ENCODE measurements at places on chromosomes 2 and 18.

DNA sequence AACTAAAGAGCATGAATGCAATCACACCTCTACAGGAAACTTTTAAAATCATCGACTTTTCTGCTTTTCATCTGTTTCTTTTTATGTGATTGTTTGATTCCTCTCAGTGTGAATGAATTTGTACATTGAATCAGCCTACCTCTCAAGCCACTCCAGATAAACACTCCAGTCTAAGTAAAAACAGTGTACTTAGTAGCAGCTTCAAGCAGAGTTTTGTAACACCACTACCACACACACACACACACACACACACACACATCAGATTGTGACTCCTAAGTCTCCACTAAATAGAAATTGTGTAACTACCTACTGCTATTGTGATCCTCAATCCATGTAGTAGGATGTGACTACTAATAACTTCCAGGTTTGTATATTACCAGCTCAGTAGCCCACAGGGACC is 65.3 kb upstream of the EPB41L5 start:
- DNase-seq = no peak

DNA sequence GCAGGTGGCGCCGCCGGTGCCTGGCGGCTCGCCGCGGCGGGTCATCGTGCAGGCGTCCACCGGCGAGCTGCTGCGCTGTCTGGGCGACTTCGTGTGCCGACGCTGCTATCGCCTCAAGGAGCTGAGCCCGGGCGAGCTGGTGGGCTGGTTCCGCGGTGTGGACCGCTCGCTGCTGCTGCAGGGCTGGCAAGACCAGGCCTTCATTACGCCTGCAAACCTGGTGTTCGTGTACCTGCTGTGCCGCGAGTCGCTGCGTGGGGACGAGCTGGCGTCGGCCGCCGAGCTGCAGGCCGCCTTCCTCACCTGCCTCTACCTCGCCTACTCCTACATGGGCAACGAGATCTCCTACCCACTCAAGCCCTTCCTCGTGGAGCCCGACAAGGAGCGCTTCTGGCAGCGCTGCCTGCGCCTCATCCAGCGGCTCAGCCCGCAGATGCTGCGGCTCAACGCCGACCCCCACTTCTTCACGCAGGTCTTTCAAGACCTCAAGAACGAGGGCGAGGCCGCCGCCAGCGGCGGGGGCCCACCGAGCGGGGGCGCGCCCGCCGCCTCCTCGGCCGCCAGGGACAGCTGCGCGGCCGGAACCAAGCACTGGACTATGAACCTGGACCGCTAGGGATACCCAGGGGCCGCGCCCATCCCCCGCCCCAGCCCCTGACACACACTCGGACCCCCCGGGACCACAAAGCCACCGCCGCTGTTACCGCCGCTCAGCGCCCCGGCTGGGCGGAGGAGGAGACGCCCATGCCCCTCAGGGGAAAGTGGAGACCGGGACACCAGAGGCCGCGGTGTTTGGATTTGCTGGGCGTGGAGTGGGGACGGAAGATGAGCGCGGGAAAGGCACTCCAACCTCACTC is 1.1 kb downstream of the CDK5R2 start:
- DNase-seq = no peak

DNA sequence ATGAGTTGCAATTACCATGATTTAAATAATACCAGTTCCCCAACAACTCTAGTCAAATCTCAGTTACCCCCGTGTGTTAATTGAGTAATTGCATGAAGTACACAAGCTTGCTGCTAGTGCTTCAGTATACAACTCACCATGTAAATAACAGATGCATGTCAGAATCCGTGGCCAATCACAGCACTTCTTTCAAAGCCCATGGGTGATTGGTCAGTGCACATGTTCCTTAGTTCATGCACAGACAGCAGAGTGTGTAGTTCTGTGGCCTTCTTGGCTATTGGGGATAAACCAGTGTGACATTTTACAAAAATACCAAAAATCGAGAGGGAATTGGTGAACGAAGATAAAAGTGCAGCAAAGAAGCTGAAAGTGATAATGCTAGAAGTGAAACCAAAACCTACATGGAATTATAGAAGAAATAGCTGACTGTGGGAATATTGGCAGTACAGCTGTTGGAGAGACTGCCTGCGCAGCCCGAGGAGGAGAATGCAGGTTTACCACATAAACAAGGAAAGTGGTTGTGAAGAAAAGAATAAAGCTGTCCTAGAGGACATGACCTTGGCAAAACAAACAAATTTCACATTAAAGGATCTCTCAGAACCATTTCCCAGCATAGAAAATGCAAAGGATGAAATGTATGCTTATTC is 59.4 kb downstream of the NEDD4L start:
- no peak for DNase-seq

GRCh38 chr18:22455425-22456115 is 37.9 kb upstream of the CTAGE1 start:
- DNase-seq = no peak

GRCh38 chr2:43193652-43194120 is 32.7 kb downstream of the ZFP36L2 start:
- DNase-seq = no peak

DNA sequence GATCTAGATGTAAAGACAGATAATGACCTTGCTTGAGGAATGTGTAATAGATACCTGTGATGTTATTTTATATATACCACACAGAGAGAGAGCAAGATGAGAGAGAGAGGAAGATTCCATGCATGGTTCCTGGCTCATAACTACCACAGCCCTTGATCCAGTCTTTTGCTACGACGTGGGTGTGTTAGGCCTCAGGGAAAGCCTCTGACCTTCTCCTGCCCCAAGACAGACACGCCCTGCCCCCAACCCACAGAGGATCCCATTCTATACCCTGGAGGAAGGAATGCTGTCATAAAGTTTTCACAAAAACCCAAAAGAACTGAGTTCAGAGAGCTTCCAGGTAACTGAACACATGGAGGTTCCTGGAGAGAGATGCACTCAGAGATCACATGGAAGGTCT is 193.1 kb downstream of the ZEB2 start:
- no peak for DNase-seq

- DNase-seq = no peak
Measured at GRCh38 chr2:118309946-118310680, 221.8 kb downstream of the INSIG2 start.

- no peak for DNase-seq
Measured at GRCh38 chr2:240603081-240603835, 16.7 kb downstream of the CAPN10 start.

DNA sequence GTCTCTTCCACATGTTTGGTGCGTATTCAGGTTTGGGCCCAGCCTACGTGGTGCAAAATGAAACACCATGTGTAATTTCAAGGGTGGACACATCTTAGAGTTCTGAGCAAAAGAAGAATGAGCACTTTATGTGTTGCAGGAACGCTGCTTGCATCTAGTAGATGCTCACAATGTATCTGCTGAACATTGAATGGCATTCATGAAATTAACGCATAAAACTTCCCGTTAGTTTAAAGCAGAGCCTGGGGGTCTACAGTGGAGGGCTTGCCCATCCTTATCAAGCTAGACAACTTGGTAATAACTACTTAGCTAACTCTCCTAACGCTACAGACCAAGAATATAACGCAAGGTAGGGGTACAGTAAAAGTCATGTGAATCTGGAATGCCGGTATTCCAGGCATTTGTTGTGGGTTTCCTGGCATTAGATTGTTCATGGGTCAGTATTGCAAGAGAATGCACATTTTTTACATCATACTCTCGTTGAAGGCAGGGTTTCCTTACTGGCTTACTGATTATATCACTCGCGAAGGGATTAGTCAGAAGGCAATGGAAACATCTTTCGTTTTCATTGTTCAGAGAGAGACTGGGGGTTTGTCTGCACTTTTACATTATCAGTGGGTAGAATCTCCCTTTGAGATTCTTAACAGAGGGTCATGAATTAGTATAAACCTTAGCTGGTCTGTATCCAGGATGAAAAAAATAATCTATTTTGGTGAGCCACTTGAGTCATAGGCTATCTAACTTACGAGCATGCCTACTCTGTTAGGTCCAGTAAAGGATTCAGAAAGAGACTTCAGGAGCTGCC is 229.5 kb upstream of the EPAS1 start:
- DNase-seq = peak; percentile 93

DNA sequence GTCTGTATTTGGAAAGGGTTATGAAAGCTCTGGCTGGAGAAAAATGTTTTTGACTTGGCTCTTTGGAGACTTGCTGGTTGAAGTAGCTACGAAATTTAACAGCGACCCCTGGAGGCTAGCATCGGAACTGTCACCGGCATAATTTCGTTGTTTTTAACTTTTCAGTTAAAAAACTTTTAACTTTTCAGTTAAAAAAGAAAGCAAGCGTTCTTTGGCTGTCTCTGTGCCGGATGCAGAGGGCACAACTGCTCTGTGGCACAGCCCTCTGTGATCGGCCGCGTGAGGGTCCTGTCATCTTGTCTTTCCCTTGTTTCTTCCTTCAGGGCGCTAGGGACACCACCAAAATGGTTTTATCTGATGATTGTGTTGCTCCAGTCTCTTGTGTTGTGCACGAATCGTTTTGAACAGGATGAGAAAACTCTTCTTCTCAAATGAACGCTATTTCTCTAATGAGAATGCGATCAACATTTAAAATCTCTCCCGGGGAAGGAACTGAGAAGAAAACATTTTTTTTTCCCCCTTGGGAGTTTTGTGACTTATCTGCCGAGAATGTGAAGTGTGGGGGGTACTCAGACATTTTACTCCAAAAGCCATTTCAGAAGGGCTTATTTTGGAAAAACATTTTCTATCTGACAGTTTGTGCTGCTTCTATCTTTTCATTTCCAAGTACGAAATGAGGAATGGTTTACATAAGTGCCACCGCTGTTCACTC is 57.1 kb downstream of the ADCYAP1 start:
- peak; percentile 7 for DNase-seq

DNA sequence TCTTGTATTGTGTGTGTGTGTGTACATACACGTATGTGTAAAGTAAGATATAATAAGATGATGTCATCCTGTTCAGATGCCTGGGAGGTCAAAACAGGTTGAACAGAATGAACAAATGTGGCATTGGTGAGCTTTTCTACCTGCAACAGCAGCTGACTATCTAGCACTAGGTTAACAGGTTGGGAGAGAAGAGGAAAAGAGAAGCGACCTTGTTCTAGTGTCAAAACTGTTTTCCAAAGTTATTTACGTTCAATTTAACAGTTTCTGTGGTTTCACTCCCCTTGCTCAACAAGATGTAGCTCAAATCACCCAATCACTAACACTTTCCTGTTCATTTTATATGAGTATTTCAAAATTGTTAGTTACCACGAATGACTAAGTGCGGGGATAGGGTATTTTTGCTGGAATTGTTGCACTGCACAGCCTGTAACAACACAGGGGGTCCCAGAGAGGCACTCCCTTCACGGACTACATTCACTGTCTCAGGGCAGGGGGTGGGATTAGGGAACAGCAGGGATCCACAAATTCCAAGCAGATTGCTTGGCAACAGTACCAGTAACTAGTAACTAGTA is 67.5 kb upstream of the DTNB start:
- DNase-seq = no peak

DNA sequence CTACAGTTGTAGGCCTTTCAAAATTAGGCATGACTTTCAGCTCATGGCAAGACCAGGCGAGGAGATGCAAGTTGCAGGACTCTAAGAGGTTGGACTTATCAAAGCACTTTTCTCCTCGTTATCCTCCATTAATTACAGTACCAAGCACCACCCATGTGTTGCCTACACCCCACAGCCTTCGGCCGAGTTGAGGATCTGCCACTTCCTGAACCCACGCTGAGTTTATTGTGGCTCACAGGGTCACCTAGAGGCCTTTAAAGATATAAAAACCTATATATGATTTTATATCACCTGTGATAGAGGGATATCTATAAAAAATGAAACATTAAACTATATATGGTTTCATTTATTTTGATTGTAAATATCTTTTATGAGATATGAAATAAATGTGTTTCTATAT is 2.6 kb downstream of the UGT1A10 start:
- no peak for DNase-seq
